Amygdala (tissue), 56 donors: ENCODE measurements at places on chromosomes 1 and 21.

- DNase-seq: no peak
Observed at GRCh38 chr1:201192261-201192788, 1.7 kb downstream of the IGFN1 start.

DNA sequence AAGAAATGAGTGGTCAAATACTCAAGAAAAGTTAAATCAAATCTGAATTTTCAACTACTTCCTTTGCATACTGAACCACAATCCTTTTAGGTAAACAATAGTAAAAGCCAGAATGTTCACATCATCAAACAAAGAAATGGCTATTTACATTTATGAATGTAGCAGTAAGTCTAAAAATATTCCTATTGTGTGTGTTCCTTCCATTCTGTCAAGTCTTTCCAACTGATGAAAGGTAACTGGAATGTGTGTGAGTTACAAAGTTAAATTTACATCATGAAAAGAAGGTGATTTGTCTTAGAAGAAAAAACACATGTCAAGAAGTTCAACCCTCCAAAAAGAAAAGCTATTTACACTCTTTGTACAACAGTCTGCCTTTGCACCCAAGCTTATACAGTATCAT, 203.1 kb downstream of the SIPA1L2 start:
- DNase-seq: no peak

GRCh38 chr1:192916021-192916420, 107.2 kb downstream of the RGS2 start:
- no peak for DNase-seq

DNA sequence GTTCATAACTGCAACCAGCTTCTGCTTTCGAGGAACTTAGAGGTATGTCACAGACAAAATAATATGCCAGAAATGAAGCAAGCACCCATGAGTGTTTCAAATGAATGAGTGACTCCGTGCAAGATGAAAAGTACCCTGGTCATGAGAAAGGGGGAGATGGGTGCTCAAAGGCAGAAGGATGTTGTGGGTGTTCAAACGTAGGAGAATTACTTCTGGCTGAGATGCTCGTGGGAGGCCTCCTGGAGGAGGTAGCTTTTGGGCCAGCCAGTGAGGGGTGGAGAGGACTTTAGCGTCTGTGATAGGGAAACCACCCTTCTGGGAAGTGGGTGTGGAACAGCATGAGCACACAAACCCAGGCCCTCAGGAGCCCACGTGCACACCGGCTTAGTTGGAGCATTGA, 113.8 kb downstream of the SYF2 start:
- no peak for DNase-seq

DNA sequence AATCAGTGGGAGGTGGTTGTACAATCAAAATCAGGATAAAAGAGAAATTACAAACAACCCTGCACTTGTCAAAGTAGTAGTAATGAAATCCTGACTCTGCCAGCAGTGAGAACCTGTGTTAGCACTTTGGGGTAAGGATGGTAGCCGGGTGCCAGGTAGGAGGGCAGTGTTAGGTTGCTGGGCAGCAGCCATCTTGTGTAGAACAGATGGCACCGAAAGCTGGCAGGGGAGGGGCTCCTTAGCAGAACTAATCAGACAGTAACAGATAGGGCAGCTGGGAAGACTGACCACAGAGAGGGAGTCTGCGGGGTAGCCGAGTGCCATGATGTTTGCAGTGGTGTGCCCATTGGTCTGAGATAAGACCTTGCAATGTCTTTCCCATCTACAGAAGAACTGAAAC, 137.3 kb downstream of the SDCCAG8 start:
- no peak for DNase-seq

- no peak for DNase-seq
Observed at GRCh38 chr1:247337250-247337746, 5.6 kb upstream of the ZNF496 start.

- DNase-seq: no peak
Observed at GRCh38 chr1:64743954-64744491, 852 bp upstream of the RAVER2 start.

DNA sequence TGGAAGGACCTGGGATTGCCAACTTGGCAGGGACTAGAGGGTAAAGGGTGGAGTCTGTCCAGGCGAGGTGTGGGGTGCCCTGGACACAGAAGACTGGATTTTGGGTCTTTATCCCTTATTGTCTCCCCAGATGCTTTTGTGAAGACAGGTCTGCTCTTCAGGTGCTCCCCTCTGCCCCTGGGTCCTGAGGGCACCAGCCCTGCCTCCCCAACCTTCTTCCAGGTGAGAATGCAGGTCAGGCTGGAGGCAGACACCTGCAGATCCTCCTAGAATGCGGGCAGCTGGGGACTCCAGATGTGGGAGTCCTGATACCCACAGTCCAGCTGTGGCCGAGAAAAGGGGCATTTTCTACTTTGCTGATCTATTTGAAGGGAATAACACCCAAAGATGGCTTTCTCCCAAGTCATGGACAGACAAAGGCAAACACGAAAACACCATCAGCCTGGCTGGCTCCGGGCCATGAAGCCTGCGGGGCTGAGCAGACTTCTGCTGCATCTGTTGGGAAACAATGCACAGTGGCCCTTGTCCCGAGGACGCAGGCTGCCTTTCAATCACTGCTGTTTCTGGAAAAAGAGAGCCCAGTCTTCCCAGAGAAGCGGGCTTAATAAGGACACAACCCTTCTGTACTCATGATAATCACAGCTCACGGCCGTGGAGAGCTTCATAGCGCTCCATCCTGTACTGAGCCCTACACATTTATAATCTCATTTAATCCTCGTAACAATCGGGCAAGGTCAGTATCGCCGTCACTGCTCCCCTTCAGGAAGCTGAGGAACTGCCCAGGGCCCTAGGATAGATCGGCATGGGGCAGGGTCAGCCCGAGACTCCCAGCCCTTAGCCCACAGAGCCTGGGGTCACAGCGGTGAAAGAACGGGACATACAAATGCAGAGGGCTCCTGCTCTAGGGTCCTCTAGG, 62.0 kb upstream of the ABCG1 start:
- DNase-seq: peak; percentile 92

DNA sequence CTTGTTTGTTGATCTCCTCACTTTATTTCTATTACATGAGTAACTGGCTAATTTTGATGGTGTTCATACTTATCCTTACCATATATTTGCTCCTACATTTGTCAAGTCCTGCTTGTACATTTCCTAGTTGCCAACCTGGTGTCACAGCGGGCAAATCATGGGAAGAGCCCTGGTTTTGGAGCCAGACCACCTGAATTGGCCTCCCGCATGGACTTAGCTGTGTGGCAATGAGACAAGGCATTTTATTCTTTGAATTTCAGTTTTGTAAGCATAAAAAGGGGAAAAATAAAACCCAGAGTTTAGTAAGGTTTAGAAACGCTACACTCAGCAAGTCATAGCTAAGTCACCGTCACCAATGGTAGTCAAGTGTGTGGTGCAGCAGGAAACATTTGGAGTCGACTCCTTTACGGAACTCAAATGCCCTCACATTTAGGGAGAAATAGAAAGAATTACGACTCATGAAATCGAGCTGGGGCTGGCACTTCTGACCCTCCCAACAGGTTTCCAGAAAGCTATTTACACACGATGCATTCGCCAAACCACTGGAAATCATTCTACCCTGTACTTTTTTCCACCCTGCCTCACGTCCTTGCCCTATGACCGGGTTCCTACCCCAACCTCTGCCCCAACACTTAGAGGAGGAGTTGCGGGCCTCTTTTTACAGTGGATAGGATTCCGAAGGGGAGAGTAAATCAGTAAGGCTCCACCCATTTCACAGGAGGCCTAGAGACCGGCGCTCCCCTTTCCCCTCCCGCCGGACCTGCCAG, 492 bp upstream of the PGM1 start:
- no peak for DNase-seq

DNA sequence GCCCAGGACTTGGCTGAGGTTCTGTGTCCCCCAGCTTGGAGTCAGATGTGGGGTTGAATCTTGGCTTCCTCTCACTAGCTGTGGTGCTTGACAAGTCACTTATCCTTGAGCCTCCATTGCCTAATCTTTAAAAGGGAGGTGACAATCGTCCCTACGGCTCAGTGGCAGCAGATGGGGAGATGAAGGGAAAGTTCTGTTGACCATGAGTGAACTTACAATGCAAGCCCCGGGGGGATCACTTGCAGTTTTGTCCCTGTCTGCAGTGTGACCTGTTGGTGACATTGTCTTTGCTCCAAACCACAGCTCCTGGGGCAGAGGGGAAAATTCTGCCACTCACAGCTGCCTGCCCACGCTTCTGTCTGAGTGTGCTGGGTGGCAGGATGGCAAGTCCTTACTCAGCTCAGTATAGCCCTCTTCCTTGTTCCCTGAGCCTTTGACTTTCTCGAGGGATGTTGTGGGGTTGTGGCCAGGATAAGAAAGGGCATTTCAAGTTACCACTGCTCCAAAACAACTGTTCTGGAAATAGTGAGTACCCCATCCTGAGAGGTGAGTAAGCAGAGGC, 1.7 kb downstream of the PCSK9 start:
- no peak for DNase-seq

DNA sequence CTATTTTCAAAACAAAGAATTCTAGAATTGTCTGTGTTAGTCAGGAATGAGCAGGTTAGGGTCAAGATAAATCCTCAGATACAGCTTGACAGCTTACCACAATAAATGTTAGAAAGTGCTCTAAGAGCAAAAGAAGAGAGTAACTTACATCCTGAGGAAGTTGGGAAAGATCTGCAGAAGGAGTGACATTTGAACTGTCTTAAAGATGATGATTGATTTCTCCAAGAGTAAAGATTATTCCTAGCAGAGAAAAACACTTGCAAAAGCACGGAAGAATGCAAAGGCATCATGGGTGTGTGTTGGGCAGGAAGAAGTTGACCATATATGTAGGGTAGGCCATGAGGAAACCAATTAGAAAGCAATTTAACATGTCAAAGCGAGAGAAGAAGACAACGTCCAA, 175.4 kb downstream of the LRRC7 start:
- DNase-seq: no peak

- DNase-seq: no peak
Observed at GRCh38 chr1:53585565-53585964, 126.4 kb downstream of the DMRTB1 start.

GRCh38 chr1:112507921-112508277, 866 bp upstream of the WNT2B start:
- no peak for DNase-seq

- no peak for DNase-seq
Observed at GRCh38 chr1:98979463-98979862, 25.2 kb downstream of the PLPPR5 start.

DNA sequence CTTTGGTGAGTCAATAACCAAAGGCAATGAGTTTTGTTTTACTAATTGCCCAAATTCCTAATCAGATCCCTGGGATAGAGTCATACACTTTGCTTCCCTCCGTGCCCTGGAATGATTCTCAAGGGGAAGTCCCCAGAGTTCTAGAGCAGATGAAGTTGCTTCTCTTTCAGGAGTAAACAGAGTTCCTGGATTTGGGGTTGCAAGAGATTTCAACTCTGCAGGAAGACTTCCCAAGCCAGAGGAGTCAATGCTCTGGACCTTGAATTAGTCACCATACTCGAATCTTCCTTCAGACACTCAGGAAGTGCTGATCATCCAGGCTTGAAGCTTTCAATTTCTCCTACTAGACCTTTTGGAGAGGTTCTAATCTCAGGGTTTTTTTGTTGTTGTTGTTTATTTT, 39.6 kb downstream of the FCER1A start:
- DNase-seq: no peak

DNA sequence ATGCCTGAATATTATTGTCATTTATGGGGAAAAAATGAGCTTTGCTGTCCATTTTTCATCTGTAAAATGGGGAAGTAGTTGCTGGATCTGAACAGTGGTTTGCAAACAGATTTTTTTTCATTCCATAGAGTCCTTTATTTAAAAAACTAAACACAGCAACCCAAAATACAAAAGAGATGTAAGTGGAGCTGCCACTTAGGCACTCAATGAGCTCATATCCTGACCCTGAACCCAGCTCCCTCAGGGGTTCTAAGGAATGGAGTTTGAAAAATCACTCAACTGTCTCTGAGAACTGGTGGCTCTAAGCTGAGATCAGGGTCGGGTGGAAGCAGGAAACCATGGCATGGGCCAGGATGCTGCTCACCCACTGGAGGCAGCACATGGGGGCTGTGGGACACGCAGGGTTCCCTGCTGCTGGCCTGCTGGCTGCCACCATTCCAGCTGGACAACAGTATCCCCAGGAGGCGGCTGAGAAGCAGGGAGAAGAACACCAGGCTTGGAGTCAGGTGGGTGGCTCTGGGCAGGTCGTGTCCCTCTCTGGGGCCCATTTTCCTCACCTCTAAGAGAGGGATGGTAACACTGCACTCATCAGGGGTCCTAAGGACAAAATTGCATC, 9.6 kb upstream of the ECE1 start:
- no peak for DNase-seq

GRCh38 chr1:179807291-179807690, 64.2 kb downstream of the FAM163A start:
- no peak for DNase-seq

DNA sequence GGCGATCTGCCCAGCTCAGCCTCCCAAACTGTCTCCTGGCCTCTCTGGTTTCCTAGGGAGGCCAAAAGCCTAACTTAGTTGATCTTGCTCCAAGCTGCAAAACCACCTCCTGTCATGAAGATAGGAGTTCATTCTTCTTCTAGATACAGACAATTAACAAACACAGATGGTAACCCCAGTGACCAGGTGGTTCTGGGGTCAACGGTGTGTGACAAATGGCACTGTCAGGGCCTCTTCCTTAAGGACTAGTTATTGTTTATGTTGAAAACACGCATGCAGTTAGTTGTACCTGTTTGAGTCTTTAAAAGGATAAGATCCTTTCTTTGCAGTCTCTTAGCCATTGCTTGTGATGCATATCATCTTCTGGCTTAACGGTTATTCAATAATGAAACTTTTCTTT, 4.6 kb upstream of the UMODL1 start:
- no peak for DNase-seq

GRCh38 chr1:178825167-178825566, 45.7 kb downstream of the ANGPTL1 start:
- DNase-seq: no peak

GRCh38 chr1:185864331-185864730, 130.1 kb downstream of the HMCN1 start:
- DNase-seq: no peak

DNA sequence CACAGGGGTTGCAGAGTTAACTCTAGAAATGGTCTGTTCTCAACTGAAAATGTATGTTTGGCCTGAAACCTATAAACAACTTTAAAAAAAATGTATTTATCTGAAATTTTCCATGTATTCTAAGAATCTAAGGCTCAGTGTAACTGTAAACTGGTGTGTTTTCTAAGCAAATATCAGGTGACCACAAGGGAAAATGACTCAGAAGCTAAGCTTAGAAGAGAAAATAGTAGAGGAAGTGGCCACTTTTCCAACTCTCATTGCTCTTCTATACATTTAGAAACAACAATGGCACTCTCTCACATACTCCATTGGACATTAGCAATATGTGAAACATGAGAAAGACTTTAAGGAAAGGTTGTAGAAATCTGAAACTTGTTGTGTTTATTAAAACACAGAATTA, 7.5 kb downstream of the TNFSF18 start:
- no peak for DNase-seq
